Activated CD8-positive, alpha-beta T cell treated with anti-CD3 and anti-CD28 coated beads, Interleukin-2, amount 10 ng/mL, durations not matched to agents 7 days and 5 days (primary cell): ENCODE measurements at places on chromosomes 5 and 9. TPM values are rescaled to one million over a fixed set of nuclear protein-coding genes. Genes with fewer than 3 reads are reported as not detected.

- peaks cover 4% of the 10 kb centered on the region for H3K27me3 ChIP-seq
- H3K4me1 ChIP-seq = no peaks in the 10 kb centered on the region
- no peak for DNase-seq
- H3K27ac ChIP-seq = no peak overlapping the region
- no peaks in the 10 kb centered on the region for H3K36me3 ChIP-seq
Measured at GRCh38 chr9:134617836-134618162, 23.8 kb upstream of the COL5A1 start.

GRCh38 chr9:27791311-27791710, 218.0 kb upstream of the C9orf72 start:
- peaks cover 2% of the 10 kb centered on the region for H3K36me3 ChIP-seq
- H3K4me3 ChIP-seq = no peak overlapping the region
- peaks cover 2% of the 10 kb centered on the region for H3K4me1 ChIP-seq
- DNase-seq = no peak
- peaks cover 3% of the 10 kb centered on the region for H3K27me3 ChIP-seq
- no peak overlapping the region for H3K27ac ChIP-seq

- no peak for DNase-seq
- H3K27me3 ChIP-seq = peaks cover 49% of the 10 kb centered on the region
- peaks cover 2% of the 10 kb centered on the region for H3K4me1 ChIP-seq
- no peaks in the 10 kb centered on the region for H3K36me3 ChIP-seq
Measured at GRCh38 chr5:159982421-159983173, 26.3 kb upstream of the TTC1 start.

DNA sequence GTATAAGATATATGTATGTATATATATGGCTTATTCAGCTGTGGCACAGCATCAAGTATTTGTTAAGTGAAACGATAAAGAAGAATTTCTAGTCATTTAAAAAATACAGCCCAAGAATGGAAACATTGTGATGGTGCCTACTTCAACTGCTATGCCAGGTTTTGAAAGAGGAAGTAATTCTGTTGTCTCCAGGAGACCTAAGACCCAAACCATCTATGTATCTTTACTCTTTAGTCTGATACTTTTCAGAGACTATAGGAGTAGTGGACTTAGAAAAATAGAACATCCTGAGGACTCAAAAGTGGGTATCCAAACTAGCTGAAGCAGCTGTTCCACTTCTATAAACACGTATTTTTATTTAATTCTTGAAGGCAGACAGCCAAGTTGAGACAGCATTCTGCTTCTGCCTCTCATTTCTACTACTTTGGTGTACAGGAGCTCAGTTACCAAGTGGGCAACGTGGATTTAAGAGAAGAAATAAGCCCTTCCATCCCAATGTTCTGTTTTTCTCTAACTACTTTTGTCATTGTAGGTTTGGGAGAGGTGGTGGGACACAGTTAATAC, 110.7 kb downstream of the RPS23 start:
- no peaks in the 10 kb centered on the region for H3K4me1 ChIP-seq
- no peak for DNase-seq
- no peak overlapping the region for H3K27ac ChIP-seq
- no peaks in the 10 kb centered on the region for H3K27me3 ChIP-seq
- no peaks in the 10 kb centered on the region for H3K36me3 ChIP-seq
- no peak overlapping the region for H3K4me3 ChIP-seq

The NRG2 gene
- total RNA-seq = not detected

GRCh38 chr5:84303315-84303714, 81.4 kb downstream of the EDIL3 start:
- no peaks in the 10 kb centered on the region for H3K27me3 ChIP-seq
- no peaks in the 10 kb centered on the region for H3K36me3 ChIP-seq
- H3K27ac ChIP-seq = no peak overlapping the region
- no peak overlapping the region for H3K4me3 ChIP-seq
- no peak for DNase-seq
- no peaks in the 10 kb centered on the region for H3K4me1 ChIP-seq

DNA sequence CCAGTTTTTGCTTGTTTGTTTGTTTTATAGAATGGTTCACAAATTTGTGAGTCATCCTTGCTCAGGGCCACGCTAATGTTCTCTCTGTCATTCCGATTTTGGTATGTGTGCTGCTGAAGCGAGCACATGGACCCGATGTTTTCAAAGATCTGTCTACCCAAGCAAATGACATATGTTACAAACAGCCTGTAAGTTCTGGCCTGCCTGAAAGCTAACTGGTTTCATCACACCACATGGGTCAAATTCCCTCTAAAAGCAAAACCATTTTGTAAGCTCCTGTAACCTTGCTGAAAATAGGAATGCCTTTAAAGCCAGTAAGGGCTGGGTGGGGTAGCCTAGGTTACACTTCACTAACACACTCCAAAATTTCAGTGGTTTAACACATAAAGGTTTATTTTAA, 25.4 kb downstream of the DMRT3 start:
- H3K4me1 ChIP-seq = peaks cover 8% of the 10 kb centered on the region
- DNase-seq = no peak
- no peak overlapping the region for H3K27ac ChIP-seq
- no peaks in the 10 kb centered on the region for H3K27me3 ChIP-seq
- H3K4me3 ChIP-seq = no peak overlapping the region

The CCL27 gene
- not detected for total RNA-seq

DNA sequence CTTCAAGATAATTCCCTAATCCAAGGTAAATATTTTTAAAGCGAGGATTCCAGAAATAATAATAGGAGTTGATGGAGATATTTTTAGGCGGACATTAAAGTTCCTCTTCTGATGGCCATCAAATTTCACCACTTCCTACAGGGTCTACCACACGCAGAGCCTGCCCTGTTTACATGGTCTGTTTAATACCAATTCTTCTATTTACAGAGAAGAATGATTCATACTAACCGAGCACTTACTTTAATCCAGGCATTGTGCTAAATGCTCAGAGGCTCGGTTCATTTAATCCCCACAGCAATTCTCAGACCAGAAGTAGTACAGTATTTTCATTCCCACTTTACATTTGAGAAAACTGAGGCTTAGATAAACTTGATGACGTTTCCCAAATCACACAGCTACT, 3.0 kb upstream of the ITGA1 start:
- H3K4me3 ChIP-seq = no peak overlapping the region
- no peak overlapping the region for H3K27ac ChIP-seq
- H3K36me3 ChIP-seq = no peaks in the 10 kb centered on the region
- peaks cover 35% of the 10 kb centered on the region for H3K4me1 ChIP-seq

The DDX4 gene
- 0.61 TPM for total RNA-seq

The LRRC19 gene
- total RNA-seq = not detected

The ADGRV1 gene
- 0.26 TPM for total RNA-seq

GRCh38 chr5:585556-585955, 26.6 kb upstream of the CEP72 start:
- no peak for DNase-seq
- no peak overlapping the region for H3K4me3 ChIP-seq
- H3K27me3 ChIP-seq = peaks cover 16% of the 10 kb centered on the region
- no peak overlapping the region for H3K27ac ChIP-seq
- no peaks in the 10 kb centered on the region for H3K36me3 ChIP-seq
- peaks cover 4% of the 10 kb centered on the region for H3K4me1 ChIP-seq

DNA sequence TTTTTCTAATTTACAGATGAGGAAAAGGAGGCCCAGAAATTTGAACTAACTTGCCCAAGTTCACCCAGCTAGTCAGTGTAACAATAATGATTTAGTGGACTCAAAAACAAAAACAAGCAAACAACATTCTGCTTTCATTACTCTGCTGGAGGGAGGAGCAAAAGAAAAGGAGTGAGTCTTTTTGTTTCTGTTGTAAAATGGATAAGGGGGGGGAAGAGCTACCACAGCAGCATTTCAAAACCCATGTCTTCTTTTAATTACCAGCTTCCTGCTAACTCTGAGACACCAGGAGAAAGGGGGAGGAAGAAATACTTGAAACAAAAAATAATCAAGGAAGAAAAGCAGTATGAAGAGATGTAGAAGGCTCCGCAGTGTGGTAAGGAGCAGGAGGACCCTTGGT, 39.2 kb upstream of the EQTN start:
- peak overlapping the region; percentile 4 for H3K27ac ChIP-seq
- H3K27me3 ChIP-seq = peaks cover 4% of the 10 kb centered on the region
- H3K36me3 ChIP-seq = no peaks in the 10 kb centered on the region

DNA sequence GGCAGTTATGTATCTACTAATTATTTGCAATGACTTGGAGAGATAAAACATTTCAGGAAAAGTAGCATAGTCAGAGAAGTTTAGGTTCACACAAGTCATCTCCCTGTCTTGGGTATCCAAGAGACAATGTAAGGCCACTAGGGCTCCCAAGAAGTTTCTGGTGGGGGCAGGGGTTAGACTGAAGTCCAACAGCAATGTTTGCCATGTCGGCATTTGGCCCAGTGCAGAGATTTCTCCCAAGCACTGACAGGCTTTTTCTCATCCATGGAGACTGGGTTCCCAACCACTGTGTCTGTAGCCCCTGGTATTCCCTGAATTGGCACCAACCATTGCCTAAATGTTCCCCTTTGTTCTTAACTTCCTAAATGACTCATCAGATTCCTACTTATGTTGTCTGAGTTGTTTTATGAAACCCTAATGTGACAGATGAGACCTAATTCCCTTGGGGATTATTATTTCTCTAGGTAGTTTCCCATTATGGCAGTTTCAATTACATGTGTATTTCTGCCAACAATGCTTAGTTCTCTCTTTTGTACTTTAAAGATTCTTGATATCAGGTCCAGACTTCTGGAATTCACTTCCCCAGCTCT, 103.6 kb upstream of the EGFLAM start:
- no peaks in the 10 kb centered on the region for H3K36me3 ChIP-seq
- no peak overlapping the region for H3K27ac ChIP-seq
- no peaks in the 10 kb centered on the region for H3K4me1 ChIP-seq
- H3K27me3 ChIP-seq = peaks cover 2% of the 10 kb centered on the region

DNA sequence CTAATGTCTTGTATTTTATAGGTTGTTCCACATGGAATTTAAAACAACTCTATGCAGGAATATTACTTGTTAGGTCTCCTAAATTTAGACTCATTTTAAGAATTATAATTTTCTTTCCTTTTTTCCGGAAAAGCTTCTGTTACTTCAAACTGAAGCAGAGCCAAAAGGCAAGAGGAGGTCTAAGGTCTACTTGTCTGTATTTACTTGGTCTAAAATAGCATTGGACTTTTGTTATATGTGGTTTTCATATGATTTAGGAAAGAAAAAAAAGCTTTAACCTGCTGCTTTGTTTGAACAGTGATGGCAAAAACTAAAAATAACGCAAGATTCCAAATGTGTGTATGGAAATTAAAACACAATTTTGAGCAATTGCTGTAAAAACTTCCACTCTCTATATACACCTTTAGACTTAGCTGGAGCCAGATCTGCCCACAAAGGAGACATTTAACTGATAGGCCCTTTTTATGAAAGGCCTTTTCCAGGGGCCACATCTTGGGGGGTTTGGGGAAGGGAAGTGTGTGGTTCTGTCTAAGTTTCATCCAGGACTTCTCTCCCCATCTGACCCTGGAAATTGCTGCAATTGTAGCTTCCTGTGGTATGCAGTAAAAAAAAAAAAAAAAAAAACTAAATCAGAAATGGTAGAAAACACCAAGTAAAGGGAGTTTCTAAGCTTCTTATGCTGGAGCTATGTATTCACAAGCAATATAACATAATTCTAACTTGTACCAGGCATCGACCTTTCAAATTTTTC, 307.7 kb upstream of the MEF2C start:
- H3K36me3 ChIP-seq = no peaks in the 10 kb centered on the region
- no peak overlapping the region for H3K4me3 ChIP-seq
- H3K27me3 ChIP-seq = no peaks in the 10 kb centered on the region
- no peak for DNase-seq
